Stimulated activated CD8-positive, alpha-beta memory T cell treated with anti-CD3 and anti-CD28 coated beads, Interleukin-2, amount 100 ng/mL, for 1 hour (primary cell): ENCODE measurements at places on chromosomes 12 and 14.

- DNase-seq = no peak
Measured at GRCh38 chr12:102568276-102568675, 87.9 kb upstream of the IGF1 start.

DNA sequence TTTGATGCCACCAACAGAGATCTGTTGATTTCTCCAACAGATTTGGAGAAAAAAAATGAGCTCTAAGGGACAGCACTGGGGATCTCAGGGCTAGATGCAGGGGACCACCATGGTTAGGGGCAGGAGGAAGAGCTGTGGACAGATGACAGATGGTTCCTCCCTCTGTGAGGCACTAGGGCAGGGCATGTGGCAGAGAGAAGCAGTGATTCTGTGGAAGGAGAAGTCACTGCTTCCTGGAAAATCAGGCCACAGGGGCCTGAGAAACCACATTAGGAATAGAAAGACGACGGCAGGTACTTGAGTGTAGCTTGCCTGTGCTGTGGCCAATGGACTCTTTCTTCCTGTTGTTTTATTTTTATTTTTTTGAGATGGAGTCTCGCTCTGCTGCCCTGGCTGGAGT, 24.9 kb upstream of the TMED2 start:
- DNase-seq = no peak

- DNase-seq = no peak
Measured at GRCh38 chr14:76918782-76919394, 92.7 kb downstream of the LRRC74A start.

DNA sequence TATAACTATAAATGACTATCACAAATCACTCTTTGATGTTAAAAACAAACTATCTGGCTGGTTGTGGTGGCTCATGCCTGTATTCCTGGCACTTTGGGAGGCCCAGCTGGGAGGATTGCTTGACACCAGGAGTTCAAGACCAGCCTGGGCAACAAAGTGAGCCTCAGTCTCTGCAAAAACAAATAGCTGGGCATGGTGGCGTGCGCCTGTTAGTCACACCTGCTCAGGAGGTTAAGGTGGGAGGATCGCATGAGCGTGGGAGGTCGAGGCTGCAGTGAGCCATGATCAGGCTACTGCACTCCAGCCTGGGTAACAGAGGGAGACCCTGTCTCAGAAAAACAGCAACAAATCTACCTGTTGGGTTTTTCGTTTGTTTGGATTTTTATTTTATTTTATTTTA, 5.4 kb downstream of the TXNRD1 start:
- no peak for DNase-seq

GRCh38 chr12:78210506-78210860, 379.8 kb downstream of the NAV3 start:
- DNase-seq = no peak

- DNase-seq = no peak
Measured at GRCh38 chr14:32005628-32006027, 71.5 kb upstream of the ARHGAP5 start.

GRCh38 chr12:118103601-118104382, at the start of gene VSIG10:
TSS of gene VSIG10 (minus strand) at chr12:118104011. CDS start at chr12:118103671, 340 bp downstream.
- DNase-seq = no peak

- no peak for DNase-seq
Measured at GRCh38 chr14:93320489-93320888, 12.3 kb downstream of the BTBD7 start.

DNA sequence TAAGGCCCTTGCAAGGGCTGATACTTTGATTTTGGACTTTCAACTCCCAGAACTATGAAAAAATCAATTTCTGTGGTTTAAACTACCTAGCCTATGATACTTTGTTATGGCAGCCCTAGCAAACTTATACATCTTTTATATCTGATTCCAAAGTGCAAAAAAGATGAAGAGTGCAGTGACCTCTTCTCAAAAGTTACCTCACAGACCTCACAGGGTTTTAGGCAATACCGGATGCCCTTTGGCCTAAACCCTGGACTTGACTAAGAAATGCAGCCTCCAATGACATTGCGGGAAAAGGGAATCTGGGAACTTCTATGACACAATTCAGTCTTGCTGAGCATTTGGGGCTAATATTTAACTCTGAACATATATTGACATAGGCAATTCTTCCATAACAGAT, 63.3 kb downstream of the IGF1 start:
- no peak for DNase-seq

DNA sequence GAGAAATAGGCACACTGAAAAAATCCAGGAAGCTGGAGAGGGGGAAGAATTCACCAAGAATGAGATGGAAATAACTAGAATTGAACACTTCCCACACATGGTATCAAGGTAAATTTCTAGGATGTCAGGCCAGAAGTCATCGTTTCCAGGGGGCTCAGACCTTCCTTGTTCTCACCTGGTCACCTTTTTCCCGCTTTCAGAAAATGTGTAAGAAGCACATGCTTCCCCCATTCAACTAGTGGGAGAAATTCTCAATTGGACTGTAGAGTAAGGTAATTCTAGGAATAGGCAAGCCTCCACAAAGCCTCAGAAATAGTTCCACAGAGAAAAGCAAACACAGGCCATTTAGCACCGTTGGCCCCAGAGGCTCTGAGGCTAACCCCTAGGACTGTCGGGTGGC, 2.8 kb upstream of the PTMS start:
- DNase-seq = no peak

DNA sequence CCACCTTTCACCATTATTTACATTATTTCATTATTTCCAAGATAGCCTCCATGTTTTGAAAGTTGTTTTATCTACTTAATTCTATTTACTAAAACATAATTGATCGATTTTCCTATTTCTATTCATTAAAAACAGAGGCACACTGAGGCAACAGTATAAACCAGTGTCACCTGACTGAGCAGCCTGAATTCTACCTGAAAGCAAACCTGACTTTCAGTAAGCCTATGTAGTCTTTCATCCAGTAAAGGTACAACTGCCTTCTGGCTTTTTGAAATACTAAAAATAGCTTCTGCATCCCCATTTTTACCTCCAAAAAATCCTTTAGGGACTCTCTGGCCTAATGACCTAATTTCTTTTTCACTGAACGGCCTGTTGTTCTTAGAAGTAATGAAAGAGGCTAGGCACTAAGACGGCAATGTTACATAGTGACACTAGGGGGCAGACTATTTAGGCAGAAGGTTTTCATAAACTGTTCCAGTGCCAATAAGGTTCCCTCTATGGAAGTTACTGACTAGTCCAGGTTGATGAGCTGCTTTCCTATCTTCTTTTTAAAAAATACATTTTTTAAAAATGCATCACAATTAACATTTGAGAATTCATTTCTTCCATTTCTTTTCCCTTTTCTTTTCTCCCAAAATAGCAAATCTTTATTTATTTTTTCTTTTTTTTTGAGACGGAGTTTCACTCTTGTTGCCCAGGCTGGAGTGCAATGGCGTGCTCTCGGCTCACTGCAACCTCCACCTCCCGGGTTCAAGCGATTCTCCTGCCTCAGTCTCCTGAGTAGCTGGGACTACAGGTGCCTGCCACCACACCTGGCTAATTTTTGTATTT, 17.5 kb downstream of the ANAPC5 start:
- DNase-seq = no peak

DNA sequence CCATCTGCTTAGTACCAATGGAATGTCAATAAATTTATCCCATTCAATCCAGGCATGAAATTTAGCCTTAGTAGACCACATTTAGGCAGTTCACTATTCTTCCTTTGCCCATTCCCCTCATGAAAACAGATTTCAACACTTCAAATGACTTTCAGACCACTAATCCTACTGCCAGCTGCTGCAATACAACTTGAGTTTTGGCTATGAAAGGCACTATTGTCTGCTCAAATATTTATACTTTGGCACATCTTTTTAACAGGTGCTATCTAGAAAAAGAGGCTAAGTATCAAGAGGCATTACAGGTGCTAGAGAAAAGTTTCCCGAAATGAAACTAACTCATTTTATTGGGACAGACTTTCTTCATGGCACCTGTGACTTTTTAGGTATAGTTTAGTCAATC, 499.8 kb downstream of the C12orf50 start:
- DNase-seq = no peak

GRCh38 chr14:92994131-92994676, 71.3 kb downstream of the CHGA start:
- no peak for DNase-seq

DNA sequence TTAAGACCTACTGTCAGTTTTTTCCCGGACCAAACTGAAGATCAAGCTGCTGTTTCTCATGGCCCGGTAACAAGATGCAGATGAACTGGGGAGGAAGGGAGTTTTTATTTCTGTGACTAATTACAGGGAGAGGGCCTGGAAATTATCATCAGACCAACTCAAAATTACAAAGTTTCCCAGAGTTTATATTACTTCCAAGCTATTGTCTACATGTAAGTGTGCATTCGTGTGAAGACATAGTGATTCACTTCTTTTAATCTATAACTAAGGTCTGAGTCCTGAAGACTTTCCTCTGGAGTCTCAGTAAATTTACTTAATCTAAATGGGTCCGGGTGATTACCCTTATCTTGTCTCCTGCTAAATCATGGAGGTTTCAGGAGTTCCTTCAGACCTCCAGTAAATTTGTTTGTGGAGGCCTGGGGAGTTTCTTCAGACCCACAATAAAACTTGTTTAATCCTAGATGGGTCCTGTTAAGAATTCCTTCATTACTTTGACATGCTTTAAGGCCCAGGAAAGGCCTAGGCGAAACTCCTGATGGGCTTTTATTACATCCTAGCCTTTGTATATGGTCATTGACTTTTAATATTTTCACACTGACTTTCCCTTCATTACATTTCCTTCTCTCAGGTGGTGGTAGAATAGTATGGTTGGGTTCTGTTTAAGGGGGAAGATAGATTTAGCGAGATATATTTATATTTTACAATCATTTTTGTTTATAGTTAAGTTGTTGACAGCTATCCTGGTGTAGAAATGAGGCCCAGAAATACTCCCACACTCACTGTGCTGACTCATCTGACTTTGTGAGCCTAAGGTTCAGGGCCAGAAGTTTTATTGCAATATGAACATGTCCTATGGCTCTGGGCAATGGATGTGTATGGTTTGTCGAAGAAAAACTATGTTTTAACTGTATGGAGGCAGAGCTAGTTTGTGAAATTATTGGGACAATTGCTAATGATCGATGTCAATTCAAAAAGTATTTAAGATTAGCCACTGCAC, 627.0 kb upstream of the FBXO33 start:
- no peak for DNase-seq
